ENCODE measurements at places on chromosomes 11 and 22.

DNA sequence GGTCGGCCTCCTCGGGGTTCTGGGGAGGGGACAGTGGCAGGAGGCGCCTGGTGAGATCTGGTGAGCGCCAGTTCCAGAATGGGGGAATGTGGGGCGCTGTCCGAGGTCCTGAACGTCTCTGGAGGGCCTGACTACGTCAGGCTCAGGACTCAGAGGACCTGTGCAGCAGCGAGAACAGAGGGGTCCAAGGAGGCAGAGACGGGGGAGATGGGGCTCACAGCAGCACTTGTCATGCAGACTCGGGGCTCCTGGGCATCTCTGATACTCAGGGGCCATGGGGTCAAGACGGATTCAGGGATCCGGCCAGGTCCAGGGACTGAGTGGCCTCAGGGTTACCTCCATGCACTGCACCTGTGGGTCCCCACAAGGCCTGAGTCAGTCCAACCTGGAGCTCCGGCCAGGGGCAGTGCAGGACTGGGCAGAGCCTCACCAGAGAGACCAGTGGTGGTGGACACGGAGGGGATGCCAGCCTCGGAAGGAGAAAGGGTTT, 92.2 kb downstream of the BRD1 start:
- DNase-seq: no peak

GRCh38 chr11:71281204-71281603, 28.8 kb upstream of the SHANK2 start:
- no peak for DNase-seq

GRCh38 chr11:117827521-117828511, 3.3 kb upstream of the FXYD2 start:
- no peak for DNase-seq

- DNase-seq: no peak
These were observed 100.5 kb upstream of the RRM1 start for GRCh38 chr11:3994030-3994640.

- DNase-seq: no peak
These were observed 68.1 kb downstream of the CSTPP1 start for GRCh38 chr11:47004595-47005033.

GRCh38 chr22:48666620-48667019, 1161.1 kb downstream of the BRD1 start:
- no peak for DNase-seq

GRCh38 chr11:120929090-120929489, 94.8 kb upstream of the TBCEL start:
- DNase-seq: no peak

DNA sequence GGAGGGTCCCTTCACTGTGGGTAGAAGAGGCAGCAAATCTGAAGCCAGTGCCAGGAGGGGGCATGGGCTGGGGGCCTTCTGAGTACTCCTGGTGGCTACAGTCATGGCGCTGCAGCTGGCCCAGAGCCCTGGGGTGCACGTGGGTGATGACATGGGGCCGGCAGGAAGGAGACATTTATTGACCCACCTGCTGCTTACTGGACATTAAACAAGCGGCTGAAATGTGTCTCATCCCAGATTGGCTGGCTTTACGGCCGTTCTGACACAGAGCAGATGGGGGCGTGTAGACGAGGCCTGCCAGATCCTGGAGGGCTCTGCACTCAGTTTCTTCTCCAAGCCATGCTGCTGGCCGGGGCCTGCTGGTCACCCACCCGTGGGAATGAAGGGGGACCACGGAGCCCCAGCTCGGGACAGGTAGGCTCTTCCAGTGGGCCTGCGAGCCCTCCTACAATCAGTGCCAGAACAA, 906.9 kb downstream of the BRD1 start:
- DNase-seq: no peak

DNA sequence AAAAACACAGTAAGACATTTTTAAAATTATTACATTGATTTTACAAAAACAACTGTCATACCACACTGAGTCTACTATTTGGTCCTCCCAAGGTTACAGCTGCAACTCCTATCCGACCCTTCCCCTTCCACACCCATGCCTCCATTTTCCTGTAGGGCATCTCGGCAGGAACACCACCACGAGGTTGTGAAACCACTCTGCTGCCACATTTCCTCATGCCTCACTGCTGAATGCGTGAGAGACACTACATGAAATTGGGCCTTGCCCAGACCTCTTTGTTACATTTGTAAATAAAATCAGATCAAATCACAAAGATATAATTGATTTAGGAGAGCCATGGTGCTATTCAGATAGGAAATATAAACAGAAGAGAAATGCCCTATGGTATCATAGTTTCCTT, 2.0 kb downstream of the ARHGAP32 start:
- DNase-seq: no peak

Data from NCI-H1930 (cell line).